Stomach (tissue), 19 donors: ENCODE measurements at places on chromosomes 1 and 21. TPM values are rescaled to one million over a fixed set of nuclear protein-coding genes. Genes with fewer than 3 reads are reported as not detected.

DNA sequence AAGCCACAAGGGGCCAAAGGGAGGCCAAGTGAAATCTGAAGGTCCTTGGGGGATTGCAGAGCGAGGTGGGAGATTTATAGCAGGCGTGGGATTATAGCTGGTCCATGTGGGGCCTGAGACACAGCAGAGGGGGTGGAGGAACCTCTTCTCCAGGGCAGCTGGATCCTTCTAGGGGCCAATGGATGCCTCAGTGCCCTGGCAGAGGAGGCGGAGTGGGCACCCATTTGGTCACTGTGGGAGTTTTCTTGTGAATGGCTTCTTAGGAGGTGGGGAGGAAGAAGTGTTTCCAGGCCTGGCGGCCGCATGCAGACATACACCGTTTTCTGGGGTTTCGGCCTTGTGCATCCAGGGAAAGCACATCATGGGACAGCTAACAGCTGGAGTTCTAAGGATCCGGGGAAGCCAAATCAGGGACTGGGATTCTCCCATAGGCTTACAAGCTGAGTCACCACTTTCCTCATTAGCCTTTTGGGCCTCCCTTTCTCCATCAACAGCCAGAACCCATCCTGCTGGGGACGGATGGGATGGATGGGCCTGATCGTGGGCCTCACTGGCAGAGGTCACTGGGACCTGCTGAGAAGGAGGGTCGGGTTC lies 76.5 kb downstream of the RHOU start:
- DNase-seq = no peak

CFAP107 gene
- not detected for polyA plus RNA-seq

PRR9 gene
- not detected for polyA plus RNA-seq

CAPZB gene
- polyA plus RNA-seq = 256 TPM
